NCI-H774 (cell line): ENCODE measurements at places on chromosomes 13 and 19.

GRCh38 chr13:92951273-92951890 lies 275.2 kb upstream of the GPC6 start:
- no peak for DNase-seq

GRCh38 chr13:73996569-73996968 lies 137.6 kb downstream of the KLF12 start:
- DNase-seq: no peak

DNA sequence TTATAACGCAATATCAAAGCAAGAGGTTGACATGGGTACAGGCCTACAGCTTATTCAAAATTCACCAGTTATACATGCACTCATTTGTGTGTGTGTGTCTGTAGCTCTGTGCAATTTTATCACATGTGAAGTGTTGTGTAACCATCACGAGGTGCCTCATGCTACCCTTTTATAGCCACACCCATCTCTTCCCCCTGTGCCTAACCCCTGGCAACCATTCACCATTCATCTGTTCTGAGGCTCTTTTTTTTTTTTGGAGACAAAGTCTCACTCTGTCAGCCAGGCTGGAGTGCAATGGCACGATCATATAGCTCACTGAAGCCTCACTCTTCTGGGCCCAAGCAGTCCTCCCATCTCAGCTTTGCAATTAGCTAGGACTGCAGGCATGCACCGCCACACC lies 78.4 kb downstream of the DPF1 start:
- no peak for DNase-seq

- no peak for DNase-seq
Measured at GRCh38 chr19:19342086-19343015, 21.7 kb downstream of the MAU2 start.

- peak; percentile 27 for DNase-seq
Measured at GRCh38 chr13:46551410-46552302, 1.3 kb upstream of the LRCH1 start.

DNA sequence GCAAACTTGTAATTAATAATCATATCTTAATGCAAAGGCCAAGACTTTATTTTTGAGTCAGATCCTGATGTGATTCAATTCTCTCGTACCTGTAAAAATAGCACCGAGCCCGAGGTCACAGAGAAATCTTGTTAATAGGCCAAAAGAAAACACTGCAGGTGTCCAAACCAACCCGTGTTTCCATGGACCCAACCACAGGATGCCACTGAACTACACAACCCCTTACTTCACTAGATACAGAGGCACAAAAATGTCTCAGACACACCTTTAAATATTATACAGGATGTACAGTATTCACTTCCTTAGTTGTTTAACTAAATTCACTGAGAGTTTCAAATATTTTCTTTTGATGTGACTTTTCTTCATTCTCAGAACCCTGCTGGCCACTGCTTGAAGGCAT lies 530.9 kb downstream of the MYO16 start:
- DNase-seq: no peak

- no peak for DNase-seq
Measured at GRCh38 chr13:84896128-84896527, 903.1 kb downstream of the SLITRK6 start.

DNA sequence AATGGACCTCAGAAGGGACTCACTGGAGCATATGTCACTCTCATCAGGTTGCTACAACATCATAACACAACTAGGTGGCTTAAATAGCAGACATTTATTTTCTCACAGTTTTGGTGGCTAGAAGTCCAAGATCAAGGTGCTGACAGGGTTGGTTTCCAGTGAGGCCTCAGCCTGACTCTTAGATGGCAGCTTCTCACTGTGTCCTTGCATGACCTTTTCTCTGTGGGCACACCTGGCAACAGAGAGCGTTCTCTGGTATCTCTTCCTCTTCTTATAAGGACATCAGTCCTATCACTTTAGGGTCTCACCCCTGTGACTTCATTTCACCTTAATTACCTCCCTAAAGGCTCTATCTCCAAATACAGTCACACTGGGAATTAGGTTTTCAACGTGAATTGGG lies 74.5 kb downstream of the CYSLTR2 start:
- DNase-seq: no peak

- DNase-seq: no peak
Measured at GRCh38 chr13:98539666-98540065, 37.2 kb downstream of the STK24 start.
